NCI-H1092 (cell line): ENCODE measurements at places on chromosomes 16 and 17.

GRCh38 chr17:80811181-80812105, 180.2 kb upstream of the CHMP6 start:
- DNase-seq = no peak

DNA sequence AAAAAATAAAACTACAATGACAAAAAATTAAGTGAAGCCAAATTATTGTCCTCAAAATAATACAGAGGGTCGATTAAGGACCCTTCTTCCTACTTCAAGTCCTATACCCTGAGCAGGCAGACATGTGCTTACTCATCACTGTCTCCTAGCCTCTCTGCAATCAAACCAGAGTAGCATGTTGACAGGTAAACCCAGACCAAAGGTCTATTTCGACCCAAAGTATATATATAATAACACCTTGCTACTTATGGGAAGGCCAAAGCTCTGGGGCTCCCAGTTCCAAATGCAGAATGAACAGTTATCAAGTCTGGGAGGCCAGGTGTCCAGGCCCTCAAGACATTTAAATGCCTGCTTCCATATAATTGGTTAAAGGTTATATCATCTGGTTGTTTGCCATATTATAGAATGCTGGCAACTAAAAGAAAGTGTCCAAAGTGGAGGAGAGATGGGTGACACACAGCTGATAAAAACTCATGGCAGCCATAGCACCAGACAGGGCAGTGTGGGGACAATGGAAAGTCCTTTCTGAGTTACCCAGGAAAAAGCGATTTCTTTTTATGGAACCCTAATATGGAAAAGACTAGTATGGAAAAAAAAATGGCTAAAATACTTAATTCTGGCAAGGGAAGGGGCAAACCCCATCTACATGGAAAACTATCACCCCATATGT, 53.6 kb downstream of the N4BP1 start:
- no peak for DNase-seq

GRCh38 chr16:71933913-71934695, 38.8 kb downstream of the IST1 start:
- no peak for DNase-seq

DNA sequence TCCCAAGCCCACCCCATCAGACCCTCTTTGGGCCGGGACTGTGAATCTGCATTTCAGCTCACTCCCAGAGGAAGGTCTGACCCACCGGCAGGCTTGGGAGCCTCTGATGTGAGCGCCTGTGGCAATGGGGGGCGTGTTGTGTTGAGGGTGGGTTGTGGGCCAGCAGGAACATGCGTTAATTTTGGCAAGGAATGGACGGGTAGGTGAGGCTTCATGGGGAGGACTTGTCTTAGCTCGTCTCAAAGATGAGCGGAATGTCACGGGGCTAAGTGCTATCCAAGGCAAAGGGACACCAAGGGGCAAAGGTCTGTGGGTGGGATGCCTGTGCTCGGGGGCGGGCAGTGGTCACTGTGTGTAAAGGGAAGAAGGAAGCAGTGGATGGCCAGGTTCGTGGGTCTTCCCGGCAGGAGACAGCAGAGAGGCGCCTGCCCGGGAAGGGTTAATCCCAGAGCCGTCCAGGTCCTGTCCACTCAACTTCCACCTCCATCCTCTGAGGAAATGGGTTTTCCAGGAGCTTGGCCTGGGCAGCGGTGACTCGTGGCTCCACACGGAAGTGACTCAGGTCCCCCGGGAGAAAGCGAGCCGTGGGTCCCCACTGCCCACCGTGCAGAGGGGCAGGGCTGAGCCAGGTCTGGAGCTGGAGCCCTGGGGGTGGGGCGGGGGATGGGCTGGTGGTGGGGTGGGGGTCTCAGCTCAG, 17.4 kb downstream of the ADGRG1 start:
- no peak for DNase-seq

DNA sequence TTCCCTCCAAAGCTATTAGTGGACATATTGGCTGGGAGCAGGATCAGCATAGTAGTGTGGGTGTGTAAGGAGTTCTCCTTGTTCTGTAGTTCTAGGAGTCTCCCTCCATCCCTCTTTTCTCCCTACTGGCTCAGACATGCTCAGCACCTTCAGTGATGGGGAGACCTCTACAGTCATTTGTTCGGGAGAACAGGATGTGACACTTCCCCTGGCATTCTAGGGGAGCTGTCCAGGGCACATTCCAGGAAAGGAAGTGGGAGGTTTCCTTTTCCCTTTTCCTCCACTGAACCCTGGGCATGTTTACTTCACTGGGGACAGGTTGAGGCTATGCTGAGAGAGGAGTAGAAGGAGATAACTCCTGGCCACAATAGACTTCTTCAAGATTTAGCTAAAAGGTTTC, 86.5 kb downstream of the MYH13 start:
- DNase-seq = no peak

GRCh38 chr16:28311913-28312312, 19.6 kb downstream of the SBK1 start:
- no peak for DNase-seq

DNA sequence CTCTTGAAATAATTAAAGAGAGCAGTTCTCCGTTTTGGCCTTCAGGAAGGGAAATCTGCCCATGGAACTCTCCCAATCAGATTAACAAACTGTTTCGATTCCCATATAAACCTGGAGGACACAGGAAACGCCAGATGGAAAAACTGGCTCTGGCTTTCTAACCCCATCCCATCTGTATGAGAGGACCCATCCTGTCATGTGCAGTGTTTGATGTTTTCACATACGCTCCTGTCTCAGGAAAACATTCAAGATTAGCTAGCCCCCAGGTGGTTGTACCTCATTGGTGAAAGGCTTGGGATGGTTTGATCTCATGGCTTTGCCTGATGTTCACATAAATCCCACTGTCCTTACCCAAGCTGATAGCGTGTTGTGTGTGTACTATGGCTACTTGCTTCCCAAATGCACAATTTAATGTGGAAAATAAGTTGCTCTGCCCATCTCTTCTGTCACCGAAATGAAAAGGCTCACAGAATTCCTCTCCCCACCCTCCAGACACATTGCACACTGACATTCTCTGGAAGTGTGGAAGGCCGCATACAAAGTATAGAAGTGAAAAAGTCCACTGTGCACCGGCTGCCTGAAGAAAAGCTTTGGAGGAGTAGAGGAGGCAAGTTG, 18.2 kb upstream of the ERN1 start:
- no peak for DNase-seq

DNA sequence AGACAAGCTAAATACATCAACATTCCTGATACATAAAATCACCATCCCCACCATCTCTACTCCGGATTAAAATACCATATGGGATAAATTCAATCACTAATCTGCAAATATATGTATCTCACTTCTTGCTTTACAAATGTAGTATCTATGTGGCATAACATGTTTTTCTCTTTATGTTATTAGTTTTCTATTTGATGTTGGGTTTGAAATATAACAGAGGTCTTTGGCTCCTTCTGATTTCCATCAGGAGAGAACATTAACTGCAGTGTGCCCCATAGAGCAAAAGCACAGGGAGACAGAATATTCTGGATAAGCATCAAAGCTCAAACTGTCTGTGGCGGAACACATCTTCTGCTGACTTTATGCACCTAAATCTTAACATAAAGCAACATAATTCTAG, 547.2 kb upstream of the CDH8 start:
- no peak for DNase-seq

DNA sequence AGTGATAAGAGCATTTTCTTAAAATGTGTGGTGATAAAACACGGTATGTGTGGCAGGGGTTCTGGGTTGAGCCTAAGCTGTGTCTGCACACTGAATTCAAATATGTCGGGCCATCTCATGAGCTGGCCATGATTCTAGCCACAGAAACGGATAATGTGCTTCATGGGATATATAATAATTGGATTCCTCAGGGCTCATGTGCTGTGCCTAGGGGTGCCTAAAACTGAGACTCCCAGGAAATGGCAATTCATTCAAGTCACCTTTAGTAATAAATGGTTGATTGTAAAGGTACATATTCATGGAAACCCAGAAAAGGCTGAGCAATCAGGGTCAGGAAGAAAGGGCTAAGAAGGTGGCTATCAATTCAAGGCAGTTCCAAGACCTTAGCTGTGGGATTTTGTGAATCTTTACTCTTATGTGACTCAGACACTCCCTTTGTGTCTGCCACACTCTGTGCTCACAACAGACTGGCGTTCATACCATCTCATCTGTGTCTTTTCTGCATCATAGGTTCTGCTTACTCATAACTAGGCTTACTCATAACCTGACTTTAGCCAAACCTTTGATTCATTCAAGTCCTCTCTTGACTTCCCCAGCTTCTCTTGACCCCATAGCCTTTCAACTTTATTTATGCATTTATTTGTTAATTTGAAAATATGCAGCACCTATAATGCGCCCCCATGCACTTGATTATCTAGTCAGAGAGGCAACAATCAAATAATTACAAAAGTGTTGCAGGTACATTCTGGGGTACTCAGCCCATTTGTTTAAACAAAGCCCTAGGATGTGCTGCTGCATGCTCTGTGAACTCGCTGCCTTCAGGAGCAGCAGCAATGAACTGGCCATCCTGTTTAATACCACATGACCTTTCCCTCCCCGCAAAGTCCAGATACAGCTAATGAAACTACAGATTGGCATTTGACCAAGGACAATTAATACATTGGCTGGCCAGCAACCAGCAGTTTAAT, 28.4 kb upstream of the MED13 start:
- no peak for DNase-seq

DNA sequence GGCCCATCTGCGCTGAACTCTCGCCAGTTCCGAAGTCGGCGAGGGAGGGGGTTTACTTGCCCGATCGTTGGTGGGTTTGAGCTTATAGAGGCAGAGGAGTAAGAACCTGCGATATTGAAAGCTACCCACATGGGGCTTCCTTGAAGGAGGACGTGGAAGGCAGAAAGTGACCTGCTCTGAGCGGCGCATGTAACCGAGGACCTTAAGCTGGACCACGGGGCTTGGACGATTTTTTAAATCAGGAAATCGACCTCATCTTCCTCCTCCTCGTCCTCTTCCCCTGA, 2.0 kb downstream of the PRAC2 start:
- DNase-seq = no peak

DNA sequence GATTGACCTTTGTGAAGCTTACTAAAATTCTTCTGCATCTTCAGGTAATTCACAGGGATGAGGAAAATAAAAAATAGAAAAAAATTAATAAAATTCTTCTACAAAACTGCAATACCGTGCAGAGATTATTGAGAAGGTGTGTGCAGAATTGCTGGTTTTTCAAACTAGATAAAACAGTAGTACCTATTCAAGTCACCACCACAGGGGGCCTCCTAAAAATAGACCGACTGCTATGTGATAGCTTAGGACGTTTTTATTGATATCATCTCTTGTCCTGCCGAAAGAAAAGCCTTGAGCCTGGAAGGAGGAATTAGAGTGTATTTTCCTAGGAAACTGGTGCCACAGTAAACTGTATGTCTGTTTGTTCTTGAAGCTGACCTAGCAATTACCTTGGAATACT, 325.9 kb downstream of the ZFHX3 start:
- DNase-seq = peak; percentile 32

DNA sequence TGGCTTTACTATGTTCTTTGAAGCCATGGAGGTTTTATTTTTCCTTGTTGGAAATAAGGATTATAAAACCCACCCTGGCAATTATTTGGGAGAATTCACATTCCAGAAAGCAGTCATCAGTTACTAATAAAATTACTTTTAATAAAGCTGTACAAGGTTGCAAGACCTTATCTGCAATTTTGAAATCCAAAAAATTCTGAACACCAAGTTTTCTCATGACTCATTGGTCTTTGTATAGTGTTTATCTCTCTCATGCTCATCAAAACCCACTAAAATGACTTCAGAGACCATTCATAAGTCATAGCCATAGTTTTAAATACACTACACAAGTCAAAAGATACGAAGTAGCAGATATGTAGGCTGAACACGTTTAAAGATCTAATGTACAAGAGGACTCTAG, 6.0 kb upstream of the KRT38 start:
- no peak for DNase-seq
